ENCODE measurements at places on chromosomes 3 and 15. TPM values are rescaled to one million over a fixed set of nuclear protein-coding genes. Genes with fewer than 3 reads are reported as not detected.

- no peak for DNase-seq
These were observed 20.1 kb upstream of the GLCE start for GRCh38 chr15:69140306-69140705.

- peak; percentile 84 for DNase-seq
These were observed 45.8 kb downstream of the MITF start for GRCh38 chr3:69784954-69785514.

DNA sequence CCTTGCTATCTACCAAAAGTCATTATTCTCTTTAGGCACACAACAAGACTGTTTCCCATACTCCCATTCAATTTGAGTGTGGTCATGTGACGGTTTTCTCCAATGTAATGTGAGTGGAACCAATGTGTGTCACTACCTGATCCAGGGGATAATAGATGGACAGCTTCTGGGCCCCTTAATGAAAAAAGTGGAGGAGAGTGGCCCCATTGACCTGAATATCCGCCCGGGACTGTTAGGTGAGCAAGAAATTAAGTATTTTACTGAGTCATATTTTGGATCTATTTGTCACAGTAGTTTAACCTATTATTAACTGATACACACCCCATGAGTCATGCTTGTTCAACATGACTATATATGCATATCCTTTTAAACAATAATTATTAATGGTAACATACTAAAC is 15.1 kb upstream of the ARID3B start:
- no peak for DNase-seq

DNA sequence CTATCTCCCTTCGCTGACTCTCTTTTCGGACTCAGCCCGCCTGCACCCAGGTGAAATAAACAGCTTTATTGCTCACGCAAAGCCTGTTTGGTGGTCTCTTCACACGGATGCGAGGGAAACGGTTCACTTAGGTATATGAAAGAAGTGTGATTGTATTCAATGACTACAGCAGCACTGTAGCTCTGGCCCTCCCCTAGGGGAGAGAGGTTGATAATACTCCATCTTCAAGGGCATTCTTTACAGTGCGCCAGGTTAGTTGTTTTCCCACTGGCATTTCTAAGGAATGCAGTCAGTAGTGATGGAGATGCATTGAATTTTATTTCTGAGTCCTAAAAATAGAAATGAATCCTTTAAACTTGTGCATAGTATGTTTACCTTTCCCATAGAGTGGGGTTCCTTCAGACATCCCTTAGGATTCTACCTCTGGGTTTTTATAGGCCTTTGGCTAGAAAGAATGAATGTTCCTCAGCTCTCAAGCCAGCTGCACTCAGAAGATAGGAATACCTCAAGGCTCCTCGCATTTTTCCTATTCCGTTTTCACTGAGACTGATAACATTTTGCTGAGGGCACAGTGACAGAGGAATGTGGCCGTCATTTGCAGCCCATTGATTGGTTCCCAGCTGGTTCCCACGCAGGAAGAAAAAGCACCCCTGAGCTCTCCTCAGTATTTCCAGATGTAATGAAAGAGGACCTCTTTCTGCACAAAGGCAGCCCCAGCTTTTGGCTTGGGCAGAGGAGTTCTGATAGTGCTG is 131.8 kb upstream of the C2CD4B start:
- no peak for DNase-seq

DNA sequence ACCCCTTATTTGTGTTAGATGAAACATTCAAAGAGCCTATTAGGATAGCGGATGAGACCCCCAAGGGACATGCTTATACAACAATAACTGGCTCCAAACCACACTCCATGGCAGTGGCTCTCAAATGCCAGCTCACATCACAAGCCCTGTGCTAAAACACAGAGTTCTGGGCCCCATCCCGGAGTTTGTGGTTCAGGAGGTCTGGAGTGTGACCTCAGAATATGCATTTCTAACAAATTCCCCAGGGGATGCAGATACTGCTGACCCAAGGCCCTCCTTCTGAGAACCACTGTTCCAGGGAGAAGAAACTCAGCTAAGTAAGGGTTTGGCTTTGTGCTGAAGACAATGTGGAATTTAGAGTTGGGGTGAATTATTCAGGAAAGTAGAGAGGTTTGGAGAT is 3.6 kb downstream of the CCRL2 start:
- DNase-seq: no peak

DNA sequence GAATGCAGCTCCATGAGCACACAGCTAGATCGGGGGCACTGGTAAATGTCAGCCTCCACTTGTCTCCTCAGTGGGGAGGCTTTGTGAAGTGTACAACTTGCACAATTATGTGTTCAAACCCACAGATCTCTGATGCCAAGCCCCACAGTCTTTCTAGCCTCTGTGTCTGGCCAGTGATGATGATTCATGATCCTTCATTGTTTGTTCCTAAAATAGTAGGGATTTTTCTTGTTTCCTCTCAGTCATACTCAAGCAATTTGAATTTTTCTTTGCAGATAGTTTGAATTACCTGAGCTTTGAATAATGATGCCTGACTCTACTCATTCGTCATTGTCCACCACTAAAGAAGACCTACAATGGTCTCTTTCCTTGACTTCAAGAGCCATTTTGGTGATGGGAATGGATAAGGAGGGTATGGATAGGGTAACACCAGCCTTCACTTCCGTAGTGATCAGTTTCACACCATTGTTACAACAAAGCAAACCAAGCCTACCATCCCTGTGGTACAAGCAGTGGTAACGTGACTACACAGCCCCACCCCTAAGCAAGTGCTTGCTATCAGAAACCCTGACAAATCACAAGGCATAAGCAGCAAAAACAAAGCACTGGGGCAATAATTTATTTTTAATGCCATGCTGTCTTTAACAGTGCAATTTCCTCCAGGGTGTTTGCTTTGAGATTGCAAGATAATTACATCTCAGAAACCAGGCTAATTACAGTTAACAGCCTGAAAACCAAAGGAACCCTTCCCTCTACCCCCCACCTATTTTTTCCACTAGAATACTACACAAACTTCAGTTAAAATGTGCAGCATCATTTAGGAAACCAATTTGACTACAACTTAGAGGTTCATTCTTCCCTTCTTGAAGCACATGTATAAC is 114.1 kb upstream of the PPP2R3A start:
- DNase-seq: no peak

GRCh38 chr3:165196577-165197480 is 645 bp upstream of the SLITRK3 start:
- DNase-seq: no peak

DNA sequence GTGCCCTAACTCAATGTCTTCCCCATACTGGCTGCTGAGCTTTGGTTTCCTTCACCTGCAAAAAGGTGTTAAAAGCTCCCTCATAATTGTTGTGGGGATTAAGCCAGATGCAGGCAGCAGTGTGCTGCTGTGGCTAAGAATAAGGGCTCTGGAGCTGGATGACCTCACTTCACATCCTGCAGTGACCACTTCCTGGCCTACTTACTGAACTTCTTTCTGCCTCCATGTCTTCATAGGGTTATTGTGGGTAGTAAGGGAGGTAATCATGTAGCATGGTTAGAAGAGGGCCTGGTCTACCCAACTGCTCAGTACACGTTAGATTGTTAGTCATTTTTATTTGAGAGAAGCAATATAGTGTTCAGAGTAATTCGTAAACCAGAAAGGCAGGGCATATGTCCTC is 18.4 kb downstream of the GYG1 start:
- DNase-seq: no peak

- no peak for DNase-seq
These were observed 963.4 kb downstream of the ROBO1 start for GRCh38 chr3:78804251-78805037.

DNA sequence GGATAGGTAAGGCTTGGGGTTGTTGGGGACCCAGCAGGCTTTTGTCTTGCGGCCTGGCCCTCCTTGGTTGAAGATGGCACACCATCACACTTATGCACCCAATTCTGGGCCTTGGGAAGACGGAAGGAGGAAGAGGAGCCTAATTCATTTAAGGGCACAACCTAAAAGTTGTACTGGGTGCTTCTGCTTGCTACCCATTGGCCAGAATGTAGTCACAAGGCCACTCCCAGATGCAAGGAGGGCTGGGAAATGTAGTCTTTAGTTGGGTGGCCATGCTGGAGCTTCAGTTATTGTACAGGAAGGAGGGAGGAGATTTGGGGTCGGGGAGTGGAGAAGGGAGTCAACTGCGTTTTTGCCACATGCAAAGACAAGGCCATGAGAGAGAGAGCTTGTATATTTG is 109.2 kb downstream of the TMEM266 start:
- no peak for DNase-seq

GRCh38 chr15:93029836-93030429 is 59.1 kb downstream of the RGMA start:
- DNase-seq: no peak

DNA sequence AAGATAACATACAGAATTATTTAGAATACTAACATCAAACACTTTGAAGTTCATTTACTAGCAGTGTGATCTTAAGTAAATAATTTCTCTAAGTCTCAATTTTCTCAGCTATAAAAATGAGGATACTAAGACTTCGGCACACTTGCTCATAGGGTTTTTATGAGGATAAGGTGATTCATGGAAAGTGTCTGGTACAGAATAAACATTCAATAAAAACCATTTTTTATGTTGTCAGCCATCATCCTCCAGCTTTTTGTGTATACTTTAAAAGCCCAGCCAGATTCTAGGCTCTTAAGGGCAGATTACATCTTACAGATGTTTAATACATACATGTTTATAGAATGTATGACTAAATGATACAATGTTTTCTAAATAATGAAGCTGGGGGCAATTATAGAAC is 56.8 kb downstream of the FEZF2 start:
- DNase-seq: no peak

DNA sequence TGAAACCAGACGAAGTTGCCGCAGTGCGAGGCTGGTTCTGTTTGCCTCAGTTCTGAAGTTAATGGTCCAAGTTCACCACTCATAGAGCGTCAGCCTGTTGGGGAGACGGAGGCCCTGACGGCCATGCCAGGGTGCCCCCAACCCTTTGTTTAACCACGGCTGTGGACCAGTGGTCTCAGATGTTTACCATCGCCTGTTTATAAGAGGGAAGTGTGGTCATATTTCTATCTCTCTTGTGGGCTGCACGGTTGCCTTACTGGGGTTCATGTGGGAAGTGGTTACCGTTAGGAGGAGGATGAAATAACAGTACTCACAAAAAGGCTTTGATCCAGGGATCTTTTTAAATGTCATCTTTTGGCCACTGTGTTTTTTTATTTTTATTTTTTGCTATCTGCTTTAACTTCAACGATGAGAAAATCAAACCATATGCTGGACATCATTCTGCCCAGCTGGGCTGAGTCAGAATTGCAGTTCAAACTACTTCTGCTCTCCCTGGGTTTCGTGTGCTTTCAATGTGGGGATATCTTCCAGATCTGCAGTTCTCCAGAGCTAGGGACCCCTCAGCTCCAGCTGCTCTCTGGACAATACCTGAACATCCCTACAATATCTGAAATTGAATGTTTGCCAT is 17.8 kb downstream of the SMAD3 start:
- no peak for DNase-seq

GRCh38 chr3:123930445-123930844 is 30.6 kb downstream of the CCDC14 start:
- DNase-seq: no peak

The ALS2CL gene
- total RNA-seq: 59.7 TPM

The NR2E3 gene
- total RNA-seq: not detected

The RMDN3 gene
- 101 TPM for total RNA-seq

The SEC62 gene
- 153 TPM for total RNA-seq

Measured in lower lobe of right lung (tissue), 2 donors.